ENCODE measurements at places on chromosomes 5 and 9. TPM values are rescaled to one million over a fixed set of nuclear protein-coding genes. Genes with fewer than 3 reads are reported as not detected.

The SLC25A2 gene
- not detected for total RNA-seq

The CXCL14 gene
- total RNA-seq, result 2.4 TPM

The ACER2 gene
- total RNA-seq, result 8.8 TPM

The DOK3 gene
- 8.6 TPM for total RNA-seq

The RNF183 gene
- total RNA-seq, result not detected

The CD14 gene
- 0.48 TPM for total RNA-seq

The C9 gene
- not detected for total RNA-seq

The PCDHAC1 gene
- 4.5 TPM for total RNA-seq

The STING1 gene
- 0.26 TPM for total RNA-seq

The IL13 gene
- total RNA-seq, result not detected

The RLN2 gene
- 4.7 TPM for total RNA-seq

The GRM6 gene
- not detected for total RNA-seq

The NOXA1 gene
- total RNA-seq, result 0.55 TPM

The NUDT12 gene
- total RNA-seq, result 12.5 TPM

The FAM219A gene
- 10.4 TPM for total RNA-seq

The TRPM3 gene
- 9.7 TPM for total RNA-seq

The SLC34A1 gene
- total RNA-seq, result not detected

The CDH9 gene
- total RNA-seq, result 0.73 TPM

The SLC6A18 gene
- total RNA-seq, result not detected

All from H1 (cell line).